Caudate nucleus (tissue), 63 donors: ENCODE measurements at places on chromosomes 7 and 10.

DNA sequence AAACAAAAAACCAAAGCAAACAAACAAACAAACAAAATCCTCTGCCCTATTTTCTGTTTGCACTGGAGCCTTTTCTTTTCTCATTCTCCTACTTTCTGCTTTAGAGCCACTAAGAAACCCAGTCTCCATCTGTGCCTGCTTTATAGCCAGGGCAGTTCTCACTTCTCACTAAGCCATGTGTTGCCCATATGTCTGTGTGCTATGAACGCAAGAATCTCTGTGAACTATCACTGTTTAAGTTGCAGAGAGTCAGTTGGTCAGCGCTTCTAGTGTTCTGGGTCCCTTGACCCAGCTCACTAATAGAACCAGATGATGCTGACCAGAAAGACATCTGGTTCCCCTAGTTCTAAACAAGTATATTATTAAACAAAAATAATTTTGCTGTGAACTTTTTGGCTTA is 81.4 kb downstream of the FAM185A start:
- no peak for DNase-seq

- no peak for DNase-seq
Measured at GRCh38 chr10:48274636-48275035, at the start of gene FRMPD2. Gene FRMPD2 (minus strand): TSS chr10:48274696. CDS start chr10:48274567, 129 bp downstream.

DNA sequence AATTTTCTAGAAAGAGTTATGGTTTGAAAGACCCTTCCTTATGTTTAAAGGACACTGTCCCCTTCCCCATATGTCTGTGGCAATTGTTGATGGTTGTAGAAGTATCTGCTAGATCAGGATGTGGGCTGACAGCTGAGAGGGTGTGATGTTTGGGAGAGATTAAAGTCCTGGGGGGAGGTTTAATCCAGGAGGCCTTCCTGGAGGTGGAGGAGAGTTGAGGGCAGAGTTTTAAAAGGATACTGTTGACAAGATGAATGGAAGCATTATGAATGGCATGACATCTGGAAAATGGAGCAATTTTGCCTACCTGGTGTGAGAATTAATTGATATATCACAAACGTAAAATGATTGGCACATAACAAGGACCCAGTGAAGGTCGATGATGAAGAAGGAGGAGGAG is 32.9 kb upstream of the SMC3 start:
- DNase-seq: no peak

DNA sequence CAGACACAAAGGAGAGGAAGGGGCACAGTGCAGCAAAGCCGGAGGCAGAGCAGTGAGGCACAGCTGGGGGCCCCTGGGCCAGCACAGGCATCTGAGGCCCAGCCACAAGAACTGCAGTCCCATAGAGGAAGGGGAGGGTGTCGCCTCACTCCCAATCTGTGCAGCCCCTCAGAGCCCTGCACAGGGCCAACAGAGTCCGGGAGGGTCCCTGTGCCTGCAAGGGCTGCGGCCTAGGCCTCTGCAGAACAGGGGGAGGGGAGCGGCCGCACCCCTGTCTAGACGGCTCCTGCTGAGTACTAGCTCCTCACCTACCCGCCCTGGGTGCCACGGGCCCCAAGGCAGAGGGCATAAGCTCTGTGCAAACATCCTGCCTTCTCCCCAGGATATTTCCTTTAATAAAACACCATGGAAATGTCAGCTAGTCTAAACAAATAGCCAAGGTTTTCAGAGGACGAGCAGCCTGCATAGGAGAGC is 32.4 kb upstream of the RET start:
- no peak for DNase-seq

- no peak for DNase-seq
Measured at GRCh38 chr7:80699045-80699638, 60.7 kb downstream of the CD36 start.

- no peak for DNase-seq
Measured at GRCh38 chr10:24340883-24341282, 131.9 kb downstream of the KIAA1217 start.

- DNase-seq: no peak
Measured at GRCh38 chr10:101228153-101228965, 904 bp downstream of the LBX1 start.

DNA sequence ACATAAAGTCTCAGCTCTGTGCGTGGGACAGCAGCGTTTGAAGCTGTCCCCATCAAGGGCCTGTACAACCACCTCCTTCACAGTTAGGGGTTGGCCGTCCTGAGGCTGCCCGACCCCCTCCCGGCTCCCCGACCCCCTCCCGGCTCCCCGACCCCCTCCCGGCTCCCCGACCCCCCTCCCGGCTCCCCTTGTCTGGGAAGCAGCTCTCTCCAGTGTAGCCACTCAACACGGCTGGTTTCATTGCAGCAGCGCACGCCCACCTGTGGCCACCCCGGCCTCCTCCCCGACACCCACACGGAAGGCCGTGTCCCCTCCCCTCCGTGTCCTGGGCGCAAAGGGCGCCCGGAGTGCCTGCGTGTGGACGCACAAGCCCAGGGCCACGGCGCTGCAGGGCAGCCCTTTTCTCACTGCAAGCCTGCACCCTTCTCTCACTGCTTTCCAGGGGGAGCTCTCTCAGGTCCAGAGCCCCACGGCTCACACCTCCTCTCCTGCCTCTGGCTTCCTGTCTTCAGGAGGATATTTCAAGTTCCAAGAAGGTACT is 20.9 kb upstream of the FAM20C start:
- DNase-seq: no peak

GRCh38 chr7:113824117-113824823 is 94.5 kb downstream of the PPP1R3A start:
- no peak for DNase-seq

DNA sequence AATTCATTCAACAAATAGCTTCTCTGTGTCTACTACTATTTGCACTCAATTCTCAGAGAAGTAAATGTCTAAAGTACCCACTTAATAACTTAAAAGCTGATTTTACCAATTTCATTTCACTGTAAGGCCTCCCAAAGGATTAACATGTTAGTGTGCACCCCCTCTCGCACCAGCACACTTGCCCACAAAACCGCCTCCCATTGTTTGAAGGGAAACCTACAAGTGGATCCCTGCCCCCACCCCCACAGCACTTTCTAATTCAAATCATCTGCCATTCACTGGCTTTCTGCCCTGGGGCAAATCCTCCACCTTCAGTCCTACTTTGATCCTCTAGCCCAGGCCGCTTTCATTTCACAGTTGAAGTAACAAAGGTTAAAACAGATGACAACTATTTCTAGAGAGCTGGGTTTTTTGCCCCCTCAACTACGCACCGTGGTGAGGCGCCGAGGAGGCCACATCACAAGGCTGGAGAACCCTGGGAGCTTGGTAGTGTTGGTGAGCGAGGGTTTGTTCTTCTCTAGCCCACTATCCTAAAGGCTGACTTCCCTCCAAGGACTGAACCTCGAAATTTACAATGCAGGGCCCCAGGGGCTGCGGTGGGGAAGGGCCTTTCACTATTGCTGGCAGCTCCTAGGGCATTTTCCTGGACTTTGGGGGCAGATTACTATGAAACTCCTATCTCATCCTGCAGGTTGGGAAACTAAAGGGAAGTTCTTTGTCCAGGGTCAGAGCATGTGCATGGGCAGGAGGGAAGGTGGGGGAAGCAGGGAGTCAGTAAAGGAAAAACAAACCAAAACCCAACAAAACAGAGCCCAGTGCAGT is 517.4 kb upstream of the ZMIZ1 start:
- DNase-seq: no peak

GRCh38 chr10:45229823-45230222 is 85.6 kb downstream of the OR13A1 start:
- no peak for DNase-seq

- DNase-seq: no peak
Measured at GRCh38 chr7:27647046-27647445, 15.6 kb downstream of the HIBADH start.

GRCh38 chr10:92238586-92239098 is 52.2 kb downstream of the CPEB3 start:
- no peak for DNase-seq

GRCh38 chr10:130493021-130493420 is 356.8 kb downstream of the GLRX3 start:
- DNase-seq: no peak

GRCh38 chr10:100306861-100307260 is 20.4 kb upstream of the BLOC1S2 start:
- no peak for DNase-seq

GRCh38 chr7:14414274-14414986 is 425.0 kb upstream of the ETV1 start:
- no peak for DNase-seq

GRCh38 chr7:132065193-132065988 is 509.0 kb upstream of the PODXL start:
- no peak for DNase-seq

- DNase-seq: no peak
Measured at GRCh38 chr10:28812384-28813372, 135.4 kb downstream of the BAMBI start.

GRCh38 chr7:8773518-8773917 is 340.1 kb downstream of the NXPH1 start:
- no peak for DNase-seq

- no peak for DNase-seq
Measured at GRCh38 chr7:116229366-116229765, 19.0 kb downstream of the TES start.
